ENCODE measurements at places on chromosomes 6 and 20.
A peak's percentile ranks its signal among the peaks of the same experiment; 100 is the strongest.

DNA sequence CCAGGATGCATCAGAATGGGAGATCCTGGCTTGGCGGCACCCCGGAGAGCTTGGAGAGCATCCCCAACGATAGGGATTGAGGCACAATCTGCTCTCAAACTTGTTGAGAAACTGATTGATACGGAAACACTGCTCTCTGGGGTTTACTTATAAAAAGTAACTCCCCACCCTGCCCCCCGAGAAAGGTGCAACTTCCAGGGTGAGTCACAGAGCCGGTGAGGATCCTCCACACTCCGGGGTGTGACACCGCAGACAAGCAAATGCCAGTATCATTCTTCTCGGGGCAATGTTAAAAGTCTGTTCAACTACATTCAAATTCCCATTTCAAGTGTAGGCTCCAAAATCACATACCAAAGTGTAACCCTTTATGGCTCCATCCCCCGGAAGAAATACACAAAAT, 84.4 kb upstream of the MLN start:
- DNase-seq = no peak

GRCh38 chr6:31775184-31775583, 1.9 kb downstream of the VWA7 start:
- no peak for DNase-seq

GRCh38 chr20:57384953-57385761, 6.0 kb upstream of the RBM38 start:
- no peak for DNase-seq

- DNase-seq = peak; percentile 17
Measured at GRCh38 chr6:115838763-115839401, 221.8 kb downstream of the FRK start.

- DNase-seq = no peak
Measured at GRCh38 chr20:6956574-6956973, 189.1 kb downstream of the BMP2 start.

GRCh38 chr6:169250660-169251059, 3.0 kb downstream of the THBS2 start:
- no peak for DNase-seq

DNA sequence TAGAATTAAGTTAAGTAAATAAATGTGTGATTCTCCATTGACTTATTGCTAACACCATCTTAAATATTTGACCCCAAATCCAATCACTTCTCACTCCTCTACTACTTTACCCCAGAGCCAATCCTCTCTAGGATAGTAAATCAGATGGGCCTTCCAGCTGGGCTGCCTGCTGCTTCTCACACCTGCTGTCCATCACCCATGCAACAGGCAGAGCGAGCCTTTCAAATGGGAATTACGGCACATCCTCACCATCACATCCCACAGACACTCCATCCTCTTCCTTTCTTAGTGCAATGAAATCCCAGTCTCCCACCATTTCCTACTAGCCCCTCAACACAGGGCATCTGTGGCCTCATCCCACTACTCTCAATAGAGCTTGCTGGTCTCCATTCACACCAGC, 34.0 kb downstream of the HLA-F start:
- no peak for DNase-seq

- peak; percentile 64 for DNase-seq
Measured at GRCh38 chr20:52494244-52494643, 302.7 kb upstream of the ZFP64 start.

DNA sequence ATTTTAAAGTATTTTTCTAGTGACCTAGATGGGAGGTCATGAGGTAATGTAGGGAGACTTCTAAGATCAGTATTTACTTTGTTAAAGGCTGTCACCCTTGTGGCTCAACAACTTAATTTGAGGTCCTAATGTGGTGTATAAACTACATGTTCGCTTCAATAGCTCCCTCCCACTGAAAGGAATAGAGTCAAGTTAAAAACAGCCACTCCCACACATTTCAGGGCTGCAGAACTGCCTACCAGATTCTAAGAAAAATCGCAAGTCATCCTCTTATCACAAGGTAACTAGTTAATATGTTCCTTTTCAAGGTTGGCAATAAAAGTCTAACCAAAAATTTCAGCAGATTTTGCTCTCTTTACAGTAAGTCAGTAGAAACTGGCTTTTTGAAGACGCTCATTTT, 15.1 kb downstream of the GSTA1 start:
- DNase-seq = peak; percentile 30

DNA sequence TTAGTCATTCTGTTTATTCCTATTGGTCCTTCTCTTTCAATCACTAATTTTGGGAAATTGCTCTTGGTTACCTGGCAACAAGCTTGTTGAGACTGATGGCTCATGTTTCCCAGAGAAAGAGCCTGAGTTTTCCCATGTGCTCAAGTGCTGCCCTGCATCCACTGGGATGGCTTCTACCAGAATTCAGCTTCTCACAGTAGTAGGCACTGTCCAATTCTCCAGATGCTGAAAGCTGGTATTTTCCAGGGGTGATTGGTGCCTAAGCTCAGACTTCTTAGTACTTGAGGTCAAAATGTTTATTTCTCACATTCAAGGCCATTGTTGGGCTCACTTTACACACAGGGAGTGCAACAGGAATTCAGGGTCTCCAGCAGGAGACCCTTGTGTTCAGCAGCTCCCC, 29.1 kb upstream of the SLC2A12 start:
- no peak for DNase-seq

DNA sequence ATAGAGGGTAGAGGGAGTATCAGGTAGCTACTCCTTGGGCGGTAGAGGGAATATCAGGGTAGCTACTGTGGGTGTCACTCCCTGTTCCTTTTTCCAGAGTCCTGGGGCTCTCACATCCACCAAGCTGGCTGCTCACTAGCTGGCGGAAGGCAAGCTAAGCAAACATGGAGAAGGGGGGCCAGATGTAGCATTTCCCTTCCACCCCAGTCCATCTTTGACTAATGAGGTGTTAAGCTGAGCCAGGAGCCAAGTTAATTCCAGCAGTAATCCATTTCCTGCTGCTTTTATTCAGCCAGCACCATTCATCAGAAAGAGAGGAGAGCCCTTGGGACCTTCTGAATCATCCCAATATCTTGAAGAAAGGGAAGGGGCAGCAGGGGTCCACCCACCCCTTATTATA, 330.0 kb downstream of the ZFAND3 start:
- no peak for DNase-seq

GRCh38 chr20:3312940-3313682, 74.1 kb upstream of the SLC4A11 start:
- peak; percentile 54 for DNase-seq

DNA sequence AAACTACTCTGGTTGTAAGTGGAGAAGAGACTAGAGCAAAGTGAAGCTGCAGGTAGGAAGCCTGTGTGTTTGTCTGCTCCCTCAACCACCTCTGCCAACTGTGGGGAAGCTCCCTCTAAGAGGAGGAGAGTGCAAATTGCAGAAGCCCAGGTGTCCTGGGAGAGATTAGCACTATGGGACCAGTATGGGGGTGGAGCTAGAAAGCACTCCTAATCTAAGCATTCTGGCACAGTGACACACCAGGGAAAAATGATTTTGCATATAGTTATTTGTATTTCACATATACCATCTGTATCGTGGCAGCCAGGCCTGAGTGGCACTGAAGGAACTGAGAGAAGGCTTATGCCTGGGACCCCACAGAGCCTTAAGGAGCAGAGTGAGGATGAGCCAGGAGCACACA, 12.8 kb downstream of the GSTA1 start:
- no peak for DNase-seq

- DNase-seq = peak; percentile 71
Measured at GRCh38 chr6:167153521-167153959, 4.2 kb downstream of the GPR31 start.

DNA sequence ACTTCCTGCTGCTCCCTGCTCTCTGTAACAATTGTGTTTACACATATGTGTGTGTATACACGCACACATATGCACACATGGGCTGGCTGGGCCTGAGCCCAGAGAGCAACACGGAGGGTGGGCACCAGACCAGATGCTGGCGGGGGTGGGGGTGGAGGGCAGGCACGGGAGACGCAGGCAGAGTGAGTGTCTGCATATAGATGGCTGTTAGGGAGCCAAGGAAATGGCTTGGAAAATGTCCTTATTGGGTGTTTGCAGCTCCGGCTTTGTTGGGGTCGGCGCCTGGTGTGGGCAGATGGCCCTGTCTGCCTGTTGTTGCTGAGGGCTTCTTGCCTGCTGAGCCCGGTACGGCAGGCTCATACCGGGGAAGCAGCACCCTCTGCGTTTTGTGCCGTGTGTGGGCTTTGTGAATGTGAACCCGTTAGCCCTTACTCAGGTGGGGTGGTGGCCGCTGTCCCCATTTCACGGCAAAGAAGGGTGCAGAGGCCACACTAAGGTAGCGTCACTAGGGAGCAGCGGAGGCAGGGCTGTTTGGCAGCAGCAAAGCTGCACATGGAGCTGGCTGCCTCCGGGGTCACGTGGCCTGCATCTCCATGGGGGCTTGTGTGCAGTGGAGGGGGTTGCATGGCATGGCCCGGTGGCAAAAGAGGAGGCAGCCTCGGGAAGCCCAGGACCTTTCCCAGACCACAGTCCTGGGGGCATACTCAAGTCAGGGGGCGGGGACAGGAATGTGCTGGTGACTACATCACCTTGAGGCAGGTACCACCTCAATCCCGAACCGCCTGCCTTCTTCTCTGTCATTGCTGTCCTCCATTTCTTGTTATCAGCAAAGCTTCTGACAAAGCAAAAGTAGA, 47.4 kb upstream of the SRF start:
- DNase-seq = no peak

DNA sequence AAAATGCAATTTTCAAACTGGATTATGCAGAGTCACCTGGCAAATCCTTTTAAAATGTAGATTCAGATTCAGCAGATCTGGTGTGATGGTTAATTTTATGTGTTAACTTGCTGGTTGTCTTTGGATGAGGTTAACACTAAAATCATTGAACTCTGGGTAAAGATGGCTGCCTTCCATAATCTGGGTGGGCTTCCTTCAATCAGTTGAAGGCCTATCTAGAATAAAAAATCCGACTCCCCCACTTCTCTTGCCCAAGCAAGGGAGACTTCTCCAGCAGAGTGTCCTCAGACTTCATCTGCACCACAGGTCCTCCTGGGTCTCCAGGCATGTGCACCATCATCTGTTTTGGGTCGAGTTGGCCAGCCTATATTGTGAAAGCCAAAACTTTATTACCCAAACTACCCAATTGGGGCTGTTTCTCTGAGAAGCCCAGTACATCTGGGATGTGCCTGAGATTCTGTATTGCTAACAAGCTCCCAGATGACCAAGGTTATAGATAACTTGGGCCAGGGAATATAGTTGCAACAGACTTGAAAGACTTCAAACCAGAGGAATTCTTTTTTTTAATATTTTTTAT, 1.6 kb upstream of the SLC17A5 start:
- DNase-seq = no peak

GRCh38 chr20:47818996-47819609, 33.8 kb upstream of the SULF2 start:
- DNase-seq = no peak

DNA sequence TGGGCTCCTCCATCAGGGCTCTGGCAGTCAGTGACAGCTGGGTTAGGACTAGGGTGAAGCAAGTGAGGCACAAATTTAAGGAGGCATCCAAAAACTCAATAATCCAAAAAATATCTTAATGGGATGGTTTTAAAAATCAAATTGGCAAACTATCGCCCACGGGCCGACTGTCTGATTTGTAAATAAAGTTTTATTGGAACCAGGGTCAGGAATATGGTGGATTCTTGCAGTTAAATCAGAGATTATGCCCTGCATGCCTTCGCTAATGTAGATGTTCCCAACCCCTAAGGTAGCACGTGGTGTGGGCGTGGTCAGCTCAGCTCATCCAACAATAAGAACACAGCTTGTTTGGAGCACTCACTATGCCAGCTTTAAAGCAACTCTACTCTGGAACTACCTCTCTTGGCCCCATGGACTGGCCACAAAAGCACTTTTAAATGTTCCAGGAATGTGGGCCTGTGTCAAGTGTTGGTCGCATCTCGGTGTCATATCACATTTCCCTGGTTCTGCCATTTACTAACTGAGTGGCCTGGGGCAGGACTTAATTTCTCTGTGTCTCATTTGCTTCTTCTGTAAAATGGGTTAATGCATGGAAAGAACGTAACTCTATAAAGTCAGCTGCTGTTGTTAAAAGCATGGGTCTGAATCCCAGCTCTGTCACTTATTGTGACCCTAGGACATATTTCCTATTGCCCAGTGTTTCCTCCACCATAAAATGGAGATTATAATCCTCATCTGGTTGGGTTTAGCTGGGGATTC, 7.0 kb downstream of the TP53RK start:
- no peak for DNase-seq

DNA sequence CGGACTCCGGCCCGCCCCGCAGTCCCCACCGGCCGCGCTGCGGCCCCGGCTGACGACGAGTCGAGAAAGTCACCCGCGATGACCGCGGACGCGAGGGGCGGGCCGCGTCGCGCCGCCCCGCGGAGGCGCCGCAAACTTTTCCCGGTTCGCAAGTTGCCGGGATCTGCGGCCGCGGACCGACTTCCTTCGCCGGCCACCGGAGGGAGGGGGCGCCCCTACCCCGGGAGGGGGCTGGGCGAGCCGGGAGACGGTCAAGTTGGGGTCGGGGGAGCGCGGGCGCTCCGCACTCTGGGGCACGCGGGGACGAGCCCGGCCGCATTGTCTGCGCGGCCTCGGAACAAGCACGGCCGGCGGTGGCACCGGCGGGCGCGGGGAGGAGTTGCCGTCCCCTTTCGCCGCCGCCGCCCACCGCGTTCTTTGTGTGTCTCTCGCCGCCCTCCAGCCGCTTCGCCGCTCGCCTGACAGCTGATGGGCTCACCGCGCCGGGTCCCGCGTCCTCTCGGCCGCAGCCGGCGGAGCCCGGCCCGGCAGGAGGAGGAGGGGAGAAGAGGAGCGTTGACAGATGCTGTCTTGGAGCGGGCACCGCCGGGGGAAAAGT, 131.6 kb downstream of the OGFRL1 start:
- DNase-seq = peak; percentile 31

DNA sequence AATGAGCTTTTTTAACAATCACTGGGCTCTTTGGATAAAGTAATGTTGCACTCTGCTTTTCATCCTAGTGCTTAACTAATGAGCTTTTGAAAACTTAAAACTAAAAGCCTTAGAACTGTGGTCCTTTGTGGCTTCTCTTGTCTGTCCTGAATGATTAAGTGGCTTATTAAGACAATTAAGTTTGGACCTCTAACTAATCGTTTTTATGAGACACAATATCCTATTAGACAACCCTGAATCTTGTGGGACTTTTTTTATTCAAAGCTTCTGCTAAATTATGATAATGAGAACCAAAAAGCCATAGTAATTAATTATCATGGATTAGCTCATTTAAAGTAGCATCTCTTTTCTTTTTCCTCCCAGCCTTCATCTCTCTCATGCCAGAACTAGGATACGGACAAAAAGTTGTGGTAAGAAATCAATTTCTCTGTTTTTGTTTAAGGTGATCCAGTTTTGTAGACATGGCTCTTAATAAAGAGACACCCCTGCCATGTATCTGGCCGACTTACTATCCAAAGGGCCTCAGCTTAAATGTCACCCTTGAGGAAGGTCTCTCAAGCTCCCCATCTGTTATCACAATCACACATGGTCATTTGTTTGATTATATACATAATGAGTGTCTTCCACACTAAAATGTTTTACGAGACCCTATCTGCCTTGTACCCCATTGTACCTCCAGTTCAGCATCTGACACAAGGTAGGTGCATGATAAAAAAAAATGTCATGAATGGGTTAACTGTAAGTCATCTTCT, 384.4 kb upstream of the IRAK1BP1 start:
- DNase-seq = no peak

GRCh38 chr20:24405810-24406209, 63.6 kb upstream of the SYNDIG1 start:
- no peak for DNase-seq
